ENCODE measurements at places on chromosomes 13 and 19.

GRCh38 chr13:109412283-109412901 is 374.0 kb downstream of the IRS2 start:
- no peak for DNase-seq

DNA sequence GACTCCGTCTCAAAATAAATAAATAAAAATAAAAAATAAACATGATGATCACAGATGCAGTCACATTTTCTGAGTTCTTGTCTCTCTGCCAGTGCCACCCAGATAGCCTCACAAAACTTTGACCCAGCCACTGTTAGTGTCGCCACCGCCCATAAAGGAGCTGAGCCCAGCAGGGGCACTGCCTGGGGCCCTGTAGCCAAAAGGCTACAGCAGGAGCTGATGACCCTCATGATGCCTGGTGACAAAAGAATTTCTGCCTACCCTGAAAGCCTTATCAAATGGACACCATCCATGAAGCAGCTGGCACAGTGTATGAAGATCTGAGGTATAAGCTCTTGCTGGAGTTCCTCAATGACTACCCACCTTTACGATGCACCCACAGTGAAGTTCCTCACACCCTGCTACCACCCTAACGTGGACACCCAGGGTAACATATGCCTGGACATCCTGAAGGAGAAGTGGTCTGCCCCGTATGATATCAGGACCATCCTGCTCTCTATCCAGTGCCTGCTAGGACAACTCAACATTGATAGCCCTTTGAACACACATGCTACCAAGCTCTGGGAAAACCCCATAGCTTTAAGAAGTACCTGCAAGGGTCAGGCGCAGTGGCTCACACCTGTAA is 18.3 kb downstream of the ZNF587 start:
- DNase-seq: no peak

DNA sequence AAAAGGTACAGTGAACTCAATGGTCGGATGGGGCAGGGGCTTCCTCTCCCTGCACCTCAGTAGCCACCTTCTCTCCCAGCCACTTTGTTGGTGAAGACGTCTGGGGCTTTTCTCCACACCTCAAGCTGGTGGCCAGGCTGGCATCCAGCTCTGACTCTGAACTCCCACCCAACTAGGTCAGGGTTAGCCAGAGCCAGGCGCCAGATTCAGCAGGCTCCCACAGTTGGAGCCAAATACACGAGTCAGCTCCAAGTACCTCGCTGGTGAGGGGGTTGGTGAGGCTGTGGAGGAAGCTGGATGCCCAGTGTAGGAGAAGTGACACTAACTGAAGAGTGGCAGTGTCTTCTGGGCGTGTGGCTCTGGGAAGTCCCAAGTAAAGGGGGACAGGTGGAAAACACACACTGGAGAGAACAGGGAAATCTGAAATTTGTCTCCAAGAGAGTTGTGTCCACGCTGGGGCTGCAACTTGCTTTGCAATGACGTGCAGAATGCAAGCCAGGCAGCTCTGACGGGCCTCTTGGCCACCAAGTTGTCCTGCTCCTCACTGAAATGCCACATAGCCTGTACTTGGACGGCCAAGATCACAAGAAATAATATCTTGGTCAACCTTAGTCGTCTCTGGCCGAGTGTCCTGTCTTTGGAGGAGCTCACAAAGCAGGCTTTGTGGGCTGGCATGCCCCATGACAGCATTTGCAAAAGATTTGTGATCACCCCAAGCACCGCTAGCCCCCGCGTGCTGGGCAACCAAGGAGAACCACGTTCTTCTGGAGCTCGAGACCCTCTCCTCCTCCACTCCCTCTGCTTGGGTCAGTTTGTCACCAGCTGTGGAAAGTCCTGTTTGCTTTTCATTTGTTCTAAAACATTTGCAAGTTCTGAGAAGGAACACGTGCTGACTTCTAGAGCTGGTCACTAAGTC is 18.1 kb downstream of the SLC7A1 start:
- no peak for DNase-seq

DNA sequence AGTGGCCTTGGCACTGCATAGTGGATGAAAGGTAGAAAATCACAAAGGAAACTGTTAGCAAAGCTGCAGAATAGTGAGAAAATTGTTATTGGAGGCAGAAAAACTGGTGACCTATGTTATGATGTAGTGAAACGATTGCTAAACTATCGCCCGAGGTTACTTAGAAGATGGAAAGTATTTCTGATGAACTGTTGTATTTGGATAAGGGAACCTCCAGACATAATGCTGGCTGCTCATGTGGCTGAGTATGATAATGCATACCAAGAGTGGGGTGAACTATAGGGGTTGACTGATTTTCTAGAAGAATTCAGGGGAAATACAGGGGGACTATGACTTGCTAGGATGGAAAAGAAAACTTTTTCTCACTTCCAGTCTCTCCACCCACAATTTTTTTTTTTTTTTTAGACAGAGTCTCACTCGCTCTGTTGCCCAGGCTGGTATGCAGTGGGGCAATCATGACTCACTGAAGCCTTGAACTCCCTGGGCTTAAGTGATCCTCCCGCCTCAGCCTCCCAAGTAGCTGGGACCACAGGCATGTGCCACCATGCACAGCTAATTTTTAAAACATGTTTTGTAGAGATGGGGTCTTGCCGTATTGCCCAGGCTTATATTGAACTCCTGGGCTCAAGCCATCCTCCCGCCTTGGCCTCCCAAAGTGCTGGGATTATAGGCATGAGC is 4.4 kb upstream of the EID2 start:
- DNase-seq: no peak

- no peak for DNase-seq
Measured at GRCh38 chr19:41695745-41696144, 7.7 kb upstream of the CEACAM7 start.

- no peak for DNase-seq
Measured at GRCh38 chr19:39497996-39498797, 550 bp upstream of the DLL3 start.

DNA sequence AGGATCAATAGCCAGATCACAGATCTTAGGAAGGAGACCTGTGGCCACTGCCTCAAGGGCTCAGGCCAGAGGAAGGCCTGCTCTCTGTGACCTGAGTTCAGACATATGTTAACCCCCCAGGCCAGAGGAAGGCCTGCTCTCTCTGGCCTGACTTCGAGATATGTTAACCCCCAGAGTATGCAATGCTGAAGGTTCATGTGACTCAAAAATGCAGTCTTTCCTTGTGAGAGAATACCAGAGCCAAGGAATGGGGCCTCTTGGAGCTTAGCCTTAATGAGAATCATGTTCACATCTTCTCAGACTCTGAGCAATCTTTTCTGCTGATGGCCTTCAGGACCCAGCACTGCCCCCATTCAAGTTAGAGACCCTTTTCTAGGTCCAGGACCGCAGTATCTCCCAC is 36.7 kb downstream of the MBNL2 start:
- no peak for DNase-seq

DNA sequence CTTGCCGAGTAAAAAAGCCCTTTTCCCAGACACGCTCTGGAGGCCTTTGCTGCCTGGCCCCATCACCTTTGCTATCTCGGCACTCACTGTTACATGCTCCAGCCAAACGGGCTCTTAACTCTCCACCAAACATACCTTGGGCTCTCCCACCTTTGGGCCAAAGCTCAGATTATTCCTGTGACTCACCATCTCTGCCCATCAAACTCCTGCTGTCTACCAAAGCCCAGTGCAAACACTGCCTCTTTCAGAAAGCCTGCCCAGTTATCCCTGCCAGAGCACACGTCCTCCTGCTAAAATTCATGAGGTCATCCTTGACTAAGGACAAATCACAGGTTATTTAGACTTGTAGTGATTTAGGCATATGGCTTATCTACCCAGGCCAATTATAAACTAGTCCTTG is 48.1 kb upstream of the SERPINE3 start:
- no peak for DNase-seq

DNA sequence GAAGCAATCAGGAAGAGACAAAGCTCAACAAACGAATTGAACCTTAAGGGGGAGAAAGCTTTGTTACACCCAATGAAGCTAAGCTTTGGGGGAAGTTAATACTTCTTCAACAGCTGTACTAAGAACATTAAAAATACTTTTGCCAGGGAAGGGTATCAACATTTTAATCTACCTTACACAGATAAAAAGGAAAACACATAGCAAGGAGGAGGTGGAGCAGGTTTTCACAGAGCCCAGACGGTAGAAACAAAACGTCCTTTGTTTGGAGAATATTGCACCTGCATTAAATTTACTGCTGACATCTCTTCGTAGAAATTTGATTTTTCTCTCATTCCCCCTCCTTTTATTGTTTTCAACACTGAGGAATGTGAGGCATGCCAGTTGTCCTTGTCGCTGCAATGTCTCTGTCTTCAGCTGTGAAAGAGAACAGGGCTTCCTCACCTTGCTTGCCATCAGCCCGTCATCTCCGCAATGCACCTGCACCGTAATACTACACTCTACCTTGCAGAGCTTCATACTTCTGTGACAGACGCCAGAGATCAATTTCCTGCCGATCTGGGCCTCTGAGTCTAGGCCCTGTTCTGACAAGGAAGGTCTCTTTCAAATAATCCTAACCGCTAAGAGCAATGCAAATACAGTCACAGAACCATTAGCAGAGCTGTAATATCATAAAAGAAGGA is 270.8 kb downstream of the SPRY2 start:
- no peak for DNase-seq

DNA sequence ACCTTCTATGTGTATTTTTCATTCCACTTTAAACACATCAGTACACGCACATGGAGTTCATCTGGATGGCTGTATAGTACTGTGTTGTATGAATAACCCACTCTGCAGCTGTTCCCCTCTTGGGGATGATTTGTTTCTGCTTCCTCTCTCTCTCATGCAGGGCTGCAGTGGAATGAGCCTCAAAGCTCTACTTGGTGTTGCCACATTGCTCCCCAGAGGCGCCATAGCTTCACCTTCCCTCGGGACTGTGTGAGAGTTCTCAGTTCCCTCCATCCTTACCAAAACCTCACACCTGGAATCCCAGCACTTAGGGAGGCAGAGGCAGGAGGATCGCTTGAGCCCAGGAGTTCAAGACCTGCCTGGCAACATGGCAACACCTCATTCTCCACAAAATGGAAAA is 28.4 kb upstream of the GPR183 start:
- no peak for DNase-seq

GRCh38 chr13:113916330-113916815 is 52.5 kb upstream of the GAS6 start:
- no peak for DNase-seq

- DNase-seq: no peak
Measured at GRCh38 chr19:38003438-38004185, 96.6 kb downstream of the SIPA1L3 start.

- DNase-seq: no peak
Measured at GRCh38 chr13:36431204-36432105, 840 bp upstream of the CCNA1 start.

DNA sequence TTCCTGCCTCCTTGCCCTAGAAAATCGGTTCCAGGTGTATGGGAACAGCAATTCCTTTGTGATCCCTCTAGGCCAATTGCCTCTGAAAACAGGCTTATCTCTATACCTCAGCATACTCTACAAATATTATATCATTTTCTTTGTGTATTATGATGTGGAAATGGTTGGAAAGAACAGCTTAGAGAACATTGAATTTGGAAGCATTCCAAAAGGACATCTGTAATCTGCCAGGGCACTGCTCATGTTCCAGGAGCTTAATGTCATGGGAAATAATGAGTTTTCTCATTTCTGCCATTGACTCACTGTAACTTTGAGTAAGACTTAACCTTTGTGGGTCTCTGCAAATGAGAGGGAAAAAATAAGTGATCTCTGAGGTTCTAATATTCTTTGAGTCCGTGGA is 147.3 kb downstream of the UFM1 start:
- no peak for DNase-seq

- no peak for DNase-seq
Measured at GRCh38 chr13:97372936-97373335, 61.0 kb upstream of the RAP2A start.

- DNase-seq: no peak
Measured at GRCh38 chr13:83867708-83868107, 14.6 kb downstream of the SLITRK1 start.

DNA sequence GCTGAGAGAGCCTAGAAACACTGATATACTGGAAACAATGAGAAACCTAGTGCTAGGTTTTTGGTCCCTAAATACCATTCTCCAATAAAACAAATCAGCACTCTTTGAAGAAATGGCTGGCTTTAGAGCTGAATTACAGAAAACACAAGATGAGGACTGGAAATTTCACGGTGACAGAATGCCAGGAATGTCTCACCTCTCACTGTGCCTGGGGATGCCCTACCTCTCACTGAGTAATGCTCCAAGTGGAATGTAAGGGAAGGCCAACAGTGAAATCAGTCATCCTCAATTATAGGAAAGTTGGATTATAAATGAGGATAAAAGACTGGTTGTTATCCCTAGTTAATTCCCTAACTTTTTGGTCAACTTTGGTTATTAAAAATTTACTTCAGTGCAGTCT is 259.0 kb downstream of the NALCN start:
- DNase-seq: no peak

- no peak for DNase-seq
Measured at GRCh38 chr19:44587963-44588770, 25.2 kb upstream of the IGSF23 start.

- DNase-seq: no peak
Measured at GRCh38 chr13:28537171-28537570, 42.2 kb upstream of the FLT1 start.

GRCh38 chr13:29284726-29285125 is 310.8 kb downstream of the SLC7A1 start:
- DNase-seq: no peak

- DNase-seq: no peak
Measured at GRCh38 chr19:18795540-18795939, 4.4 kb upstream of the COMP start.

- no peak for DNase-seq
Measured at GRCh38 chr19:35100588-35101533, 14.8 kb upstream of the FXYD3 start.

DNA sequence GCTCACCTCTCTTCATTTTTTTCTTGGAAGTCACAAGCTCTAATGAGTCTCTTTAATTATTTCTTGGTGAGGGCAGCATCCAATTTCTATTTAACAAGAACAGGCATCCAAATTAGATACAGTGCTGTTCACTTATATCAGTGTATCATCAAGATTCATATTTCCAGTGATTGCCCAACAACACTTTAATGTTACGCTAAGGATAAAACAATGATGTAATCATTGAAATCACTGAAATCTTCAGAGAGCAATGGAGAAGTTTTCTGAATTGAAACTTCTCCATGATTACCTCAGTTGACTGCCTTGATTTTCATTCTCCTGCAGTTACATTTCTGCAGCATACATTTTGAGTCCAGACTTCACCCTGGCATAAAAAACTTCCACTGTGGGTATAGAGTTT is 17.1 kb upstream of the LRCH1 start:
- no peak for DNase-seq

Measured in T-helper 17 cell (primary cell).